ENCODE measurements at places on chromosomes 4 and X.
A peak's percentile ranks its signal among the peaks of the same experiment; 100 is the strongest.

GRCh38 chrX:40878766-40879165 lies 143.4 kb upstream of the MED14 start:
- DNase-seq = no peak

DNA sequence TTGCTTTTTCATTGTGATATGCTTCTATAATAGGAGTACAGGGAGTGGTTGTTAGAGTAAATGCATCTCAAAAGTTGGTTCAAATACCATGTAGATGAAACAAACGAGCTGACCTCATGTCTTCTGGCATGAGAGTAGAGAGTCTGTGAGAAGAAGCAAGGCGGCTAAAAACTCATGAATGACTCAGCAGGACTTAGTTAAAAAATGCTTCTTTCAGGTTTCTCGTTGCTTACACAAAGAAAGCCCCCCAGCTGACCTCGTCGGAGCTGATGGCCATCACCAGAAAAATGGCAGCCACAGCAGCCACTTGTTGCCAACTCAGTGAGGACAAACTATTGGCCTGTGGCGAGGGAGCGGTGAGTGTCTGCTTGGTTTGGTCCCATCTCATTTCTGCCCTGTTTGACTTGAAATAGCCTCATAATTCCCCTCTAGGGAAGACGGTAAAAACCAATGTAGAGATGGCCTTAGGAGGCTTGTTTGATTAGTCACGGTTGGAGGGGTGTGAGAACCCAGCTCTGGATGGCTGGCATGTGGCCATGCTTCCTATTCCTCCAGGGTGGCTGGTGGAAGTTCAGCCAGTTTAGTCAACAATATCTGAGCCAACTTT lies 14.5 kb downstream of the AFP start:
- DNase-seq = no peak

- no peak for DNase-seq
Observed at GRCh38 chr4:71266090-71266794, 72.6 kb upstream of the SLC4A4 start.

- DNase-seq = no peak
Observed at GRCh38 chr4:183335369-183335940, 13.2 kb upstream of the CLDN24 start.

DNA sequence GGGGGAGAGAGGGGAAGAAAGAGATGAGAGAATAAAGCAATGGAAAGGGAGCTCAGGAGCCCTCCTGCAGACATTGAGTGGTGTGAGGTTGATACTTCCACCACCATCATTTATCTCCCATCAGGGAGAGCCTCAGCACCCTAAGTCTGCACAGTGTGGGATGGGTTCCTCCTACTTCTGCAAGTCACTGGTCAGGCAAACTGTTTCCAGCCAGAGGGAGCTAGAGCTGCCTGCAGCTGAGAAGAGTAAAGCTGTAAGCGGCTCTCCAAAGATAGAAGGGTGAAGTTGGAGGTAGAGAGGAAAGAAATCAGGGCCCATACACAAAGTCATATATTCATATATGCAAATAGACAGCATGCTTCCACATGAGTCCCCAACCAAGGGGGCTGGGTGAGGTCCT lies 21.9 kb upstream of the ZNF81 start:
- DNase-seq = no peak

DNA sequence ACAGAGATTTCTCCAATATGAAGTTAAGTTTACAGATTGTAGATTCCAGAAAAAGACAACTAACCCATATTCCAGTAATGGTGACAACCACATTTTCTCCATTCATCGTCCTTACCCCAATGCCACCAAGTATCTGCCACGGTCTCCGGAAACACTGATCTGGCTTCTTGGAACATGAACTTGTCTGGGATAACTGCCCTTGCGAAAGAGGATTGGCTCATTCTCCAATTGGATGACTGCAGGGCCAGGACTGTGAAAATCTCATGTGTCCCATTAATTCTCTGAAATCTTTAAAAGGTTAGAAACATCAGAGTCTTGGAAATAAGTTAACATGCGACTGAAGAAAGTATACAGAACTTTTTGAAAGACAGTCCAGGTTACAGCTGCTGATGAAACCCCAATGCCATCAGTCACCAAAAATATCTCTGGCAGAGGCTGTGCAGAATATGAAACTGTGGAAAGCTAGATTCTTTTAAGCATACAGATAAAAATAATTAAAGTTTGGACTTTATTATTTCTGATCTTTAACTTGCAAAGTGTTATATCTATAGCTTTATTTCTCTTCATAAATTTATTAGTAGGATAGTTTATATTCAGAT lies 496.9 kb downstream of the PPARGC1A start:
- DNase-seq = no peak

DNA sequence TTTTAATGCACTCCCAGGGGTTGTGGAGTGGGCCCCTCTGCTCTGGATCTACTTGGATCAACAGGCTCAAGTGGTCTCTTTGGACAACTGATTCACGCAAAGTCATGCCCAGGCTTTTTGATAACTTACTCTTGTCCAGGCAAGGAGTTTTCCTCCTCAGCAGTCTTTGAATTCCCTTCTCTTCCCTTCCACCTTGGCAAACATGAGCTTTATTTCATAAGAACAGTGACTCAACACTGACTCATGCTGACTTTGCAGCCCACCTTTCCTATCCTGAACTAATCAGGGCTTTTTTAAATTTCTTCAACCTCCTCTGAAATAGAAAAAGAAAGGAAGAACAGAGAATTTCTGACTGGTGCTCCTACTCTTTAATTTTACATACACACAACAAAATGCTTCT lies 132.1 kb upstream of the LDB2 start:
- no peak for DNase-seq

- DNase-seq = no peak
Observed at GRCh38 chrX:7062276-7062675, 85.2 kb upstream of the STS start.

GRCh38 chr4:105243446-105243845 lies 96.8 kb downstream of the TET2 start:
- DNase-seq = no peak

DNA sequence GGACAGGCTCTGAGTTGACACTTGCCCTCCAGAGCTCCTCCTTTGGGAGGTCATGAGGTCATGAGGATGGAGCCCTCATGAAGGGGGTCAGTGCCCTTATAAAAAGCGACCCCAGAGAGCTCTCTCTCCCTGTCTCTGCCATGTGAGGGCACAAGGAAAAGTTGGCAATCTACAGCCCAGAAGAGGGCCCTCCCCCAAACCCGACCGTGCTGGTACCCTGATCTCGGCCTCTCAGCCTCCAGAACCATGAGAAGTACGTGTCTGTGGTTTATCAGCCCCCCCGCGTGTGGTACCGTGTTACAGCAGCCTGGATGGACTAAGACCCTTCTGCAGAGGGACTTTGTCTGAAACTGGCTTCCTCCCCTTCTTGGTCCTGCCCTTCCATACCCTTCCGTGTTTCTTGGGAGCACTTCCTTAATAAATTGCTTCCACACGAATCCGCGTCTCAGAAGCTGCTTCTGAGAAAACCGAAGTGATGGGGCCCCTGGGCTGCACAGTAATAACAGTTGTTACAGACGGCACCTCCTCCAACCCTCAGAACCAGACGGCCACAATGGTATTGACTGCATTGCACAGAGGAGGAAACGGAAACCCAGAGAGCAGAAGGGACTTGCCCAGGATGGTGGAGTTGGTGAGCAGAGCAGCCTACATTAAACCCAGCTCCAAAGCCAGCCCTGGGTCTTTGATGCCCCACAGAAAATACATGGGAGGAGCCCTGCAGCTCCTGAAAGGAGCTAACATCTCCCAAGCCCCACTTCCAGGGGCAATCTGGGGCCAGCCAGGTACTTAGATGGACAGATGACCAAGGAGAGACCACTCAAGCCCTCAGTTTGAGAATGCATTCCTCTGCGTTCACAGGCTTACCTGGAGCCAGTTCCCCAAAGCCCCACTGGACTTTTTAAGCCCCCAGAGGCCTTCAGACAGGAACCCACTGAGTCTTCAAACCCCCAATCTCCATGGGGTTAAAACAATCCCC lies 242.7 kb downstream of the BCOR start:
- DNase-seq = peak; percentile 40

- no peak for DNase-seq
Observed at GRCh38 chr4:83947830-83948193, 411.9 kb downstream of the GPAT3 start.

GRCh38 chrX:2967998-2968909 lies 38.1 kb upstream of the ARSH start:
- DNase-seq = no peak

GRCh38 chr4:5980436-5981155 lies 37.6 kb downstream of the C4orf50 start:
- no peak for DNase-seq

GRCh38 chrX:11566173-11566572 lies 99.5 kb downstream of the ARHGAP6 start:
- DNase-seq = no peak

GRCh38 chr4:79964020-79964399 lies 109.0 kb downstream of the ANTXR2 start:
- DNase-seq = no peak

Data from T-helper 17 cell (primary cell).